ENCODE measurements at places on chromosomes 3 and 15.

GRCh38 chr15:83108266-83109219 lies 1.1 kb downstream of the TM6SF1 start:
- no peak for DNase-seq

GRCh38 chr3:141996437-141996836 lies 120.0 kb downstream of the ATP1B3 start:
- no peak for DNase-seq

DNA sequence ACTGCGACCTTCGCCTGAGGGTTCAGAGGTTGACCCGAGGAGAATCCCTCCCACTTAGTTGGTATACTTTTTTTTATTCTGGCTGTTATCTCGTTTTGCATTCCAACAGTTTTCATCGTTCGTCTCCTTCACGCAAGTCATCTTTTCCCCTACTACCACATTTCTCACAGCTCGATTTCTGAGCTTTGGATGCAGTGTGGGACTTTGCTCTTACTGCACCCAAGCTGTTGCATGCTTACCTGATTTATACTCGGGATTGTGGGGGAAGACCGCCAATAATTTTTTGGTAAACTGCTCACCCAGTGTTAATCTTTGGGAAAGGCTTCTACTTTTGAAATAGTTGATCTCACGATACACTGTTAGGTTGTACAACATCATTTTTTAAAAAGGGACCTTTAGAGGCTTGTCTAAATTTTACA lies 702 bp downstream of the TBC1D23 start:
- no peak for DNase-seq

GRCh38 chr15:76190751-76191538 lies 120.3 kb downstream of the ETFA start:
- peak; percentile 9 for DNase-seq

DNA sequence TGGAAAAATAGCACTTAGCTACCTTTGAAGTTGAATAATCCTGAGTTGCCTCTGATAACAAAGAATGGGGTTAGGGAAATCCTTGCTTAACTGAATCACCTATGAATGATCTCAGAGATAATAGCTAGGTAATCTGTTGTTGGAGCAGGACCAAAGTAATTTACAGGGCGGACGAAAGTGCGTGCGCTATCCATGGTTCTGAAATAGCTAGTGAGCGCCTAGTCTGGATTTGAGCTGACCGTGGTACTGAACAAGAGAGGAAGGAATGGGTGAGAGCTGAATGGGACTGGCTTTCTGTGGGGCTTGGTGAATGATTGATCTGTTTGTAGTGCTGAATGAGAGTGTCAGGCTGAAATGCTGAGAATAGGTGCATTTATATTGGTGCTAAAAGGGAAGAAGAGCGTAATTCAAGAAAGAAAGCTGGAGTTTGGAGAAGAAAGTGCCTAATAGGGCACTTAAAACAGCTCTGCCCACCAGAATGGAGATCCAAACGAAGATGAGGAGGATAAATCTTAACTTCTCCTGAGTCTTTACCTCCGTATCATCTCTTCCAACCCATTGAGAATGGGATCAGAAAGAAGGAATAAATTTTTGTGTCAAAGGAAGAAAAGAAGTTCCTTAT lies 10.1 kb downstream of the SCN10A start:
- DNase-seq, result no peak

- DNase-seq, result peak; percentile 32
Measured at GRCh38 chr15:69058830-69059556, 44.5 kb downstream of the NOX5 start.

- no peak for DNase-seq
Measured at GRCh38 chr3:158352551-158352950, 218.4 kb upstream of the MLF1 start.

DNA sequence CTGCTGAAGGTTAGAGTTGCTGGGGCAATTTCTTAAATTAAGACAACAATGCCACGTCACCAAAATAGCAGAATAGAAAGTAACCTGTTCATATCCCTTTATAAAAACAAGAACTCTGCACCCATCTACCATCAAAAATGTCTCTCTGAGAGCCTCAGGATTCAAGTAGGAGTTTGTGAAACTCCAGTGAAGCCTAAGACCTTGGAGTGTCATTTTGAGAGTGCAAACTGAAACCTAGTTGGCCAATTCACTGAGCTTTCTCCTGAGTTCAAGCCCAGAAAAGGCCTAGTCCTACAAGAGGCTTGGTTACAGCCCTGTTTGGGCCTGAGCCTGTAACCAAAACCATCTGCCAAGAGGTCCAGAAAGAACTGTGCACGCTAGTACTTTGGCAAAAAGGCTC lies 335.1 kb downstream of the EFHB start:
- no peak for DNase-seq

GRCh38 chr3:12893852-12894251 lies 52.5 kb upstream of the RPL32 start:
- no peak for DNase-seq

DNA sequence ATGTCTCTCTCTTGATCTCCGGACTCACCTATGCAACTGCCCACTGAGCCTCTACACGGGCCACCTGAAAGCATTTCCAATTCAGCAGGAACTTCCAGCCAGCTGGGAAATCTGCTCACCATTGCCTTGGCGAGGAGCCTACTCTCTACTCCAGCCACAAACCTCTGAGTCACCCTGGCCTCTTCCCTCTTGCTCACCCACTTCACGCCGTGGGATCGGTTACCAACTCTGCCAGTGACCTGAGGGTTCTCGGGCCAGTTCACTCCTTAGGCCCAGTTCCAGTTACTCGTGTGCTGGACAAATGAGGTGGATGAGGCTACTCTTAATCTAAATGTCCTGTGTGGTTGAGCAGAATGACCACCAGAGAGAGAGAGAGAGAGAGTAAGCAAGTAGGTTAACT lies 70.1 kb downstream of the CEMIP start:
- no peak for DNase-seq
